Kasumi-1 (cell line): ENCODE measurements at places on chromosomes 3 and 15.

DNA sequence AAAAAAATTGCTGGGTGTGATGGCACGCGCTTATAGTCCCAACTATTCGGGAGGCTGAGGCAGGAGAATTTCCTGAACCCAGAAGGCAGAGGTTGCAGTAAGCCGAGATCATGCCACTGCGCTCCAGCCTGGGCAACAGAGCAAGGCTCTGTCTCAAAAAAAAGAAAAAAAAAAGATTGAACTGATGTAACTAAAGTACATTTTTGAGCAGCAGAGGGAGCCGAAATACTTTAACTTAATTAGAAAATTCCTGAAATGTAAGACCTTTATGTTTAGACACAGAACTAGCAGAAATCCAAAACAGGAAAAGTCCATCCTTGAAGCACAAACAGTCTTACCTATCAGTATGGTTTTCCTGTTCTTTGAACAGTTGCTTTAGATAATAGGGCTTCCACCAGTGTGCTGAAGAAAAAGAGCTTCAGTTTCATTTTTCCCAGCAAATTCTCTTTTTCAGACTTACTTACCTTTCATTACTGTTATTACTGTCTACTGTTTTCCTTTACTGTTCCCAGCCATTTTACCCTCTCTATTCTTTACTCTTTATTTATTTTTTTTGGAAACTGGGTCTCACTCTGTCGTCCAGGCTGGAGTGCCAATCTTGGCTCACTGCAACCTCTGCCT, 33.4 kb upstream of the ZNF609 start:
- peak; percentile 63 for DNase-seq

GRCh38 chr3:78174821-78175220, 1134.9 kb downstream of the ROBO2 start:
- DNase-seq, result no peak

DNA sequence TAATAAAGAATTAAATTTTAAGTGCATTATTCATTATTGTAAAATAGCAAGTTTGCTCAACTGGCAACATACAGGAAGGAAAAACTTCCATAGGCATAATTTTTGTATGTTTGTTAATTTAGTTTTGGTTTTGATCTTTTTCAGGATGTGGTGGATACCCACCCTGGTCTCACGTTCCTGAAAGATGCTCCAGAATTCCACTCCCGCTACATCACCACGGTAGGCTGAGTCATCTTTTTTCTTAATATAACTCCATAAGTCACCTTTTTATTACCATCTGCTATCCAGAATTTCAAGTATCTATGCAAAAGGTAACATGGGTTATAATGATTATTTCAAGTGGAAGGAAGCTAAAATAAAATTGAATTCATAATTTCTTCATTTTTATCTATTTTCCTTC, 104.8 kb downstream of the PPP2R3A start:
- DNase-seq, result no peak

GRCh38 chr15:70358011-70358819, 260.5 kb upstream of the TLE3 start:
- DNase-seq, result no peak

- DNase-seq, result no peak
These were observed 730.6 kb upstream of the NECTIN3 start for GRCh38 chr3:110341047-110341446.
